ENCODE measurements at places on chromosomes 11 and 22.

GRCh38 chr11:118334745-118335144 lies 7.8 kb downstream of the CD3D start:
- no peak overlapping the region for H3K27ac ChIP-seq
- H3K36me3 ChIP-seq: no peaks in the 10 kb centered on the region
- H3K4me3 ChIP-seq: no peak overlapping the region
- H3K4me1 ChIP-seq: no peaks in the 10 kb centered on the region

- no peak overlapping the region for H3K4me3 ChIP-seq
- H3K36me3 ChIP-seq: no peaks in the 10 kb centered on the region
- H3K27me3 ChIP-seq: no peaks in the 10 kb centered on the region
- H3K4me1 ChIP-seq: no peaks in the 10 kb centered on the region
These were observed 1005.8 kb upstream of the CCDC90B start for GRCh38 chr11:84292006-84292405.

DNA sequence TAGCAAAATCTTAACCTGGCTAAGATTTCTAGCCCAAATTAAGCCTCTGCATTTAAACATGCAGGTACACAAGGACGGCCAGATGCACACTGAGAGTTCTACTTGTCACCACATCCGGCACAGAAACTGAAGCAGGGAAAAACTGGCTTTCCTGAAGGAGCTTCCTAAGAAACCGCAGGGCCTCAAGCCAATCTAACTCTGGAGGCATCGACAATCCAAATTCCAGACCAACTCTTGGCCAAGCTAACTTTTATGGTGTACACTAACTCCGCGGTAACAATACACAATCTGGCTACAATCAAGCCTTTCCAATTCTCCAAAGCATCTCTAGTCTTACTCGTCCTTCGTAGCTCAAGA lies 1.2 kb downstream of the MSANTD2 start:
- no peaks in the 10 kb centered on the region for H3K27me3 ChIP-seq
- no peaks in the 10 kb centered on the region for H3K36me3 ChIP-seq
- H3K27ac ChIP-seq: peak overlapping the region; percentile 99
- peak overlapping the region; percentile 91 for H3K4me3 ChIP-seq
- no peak for DNase-seq

DNA sequence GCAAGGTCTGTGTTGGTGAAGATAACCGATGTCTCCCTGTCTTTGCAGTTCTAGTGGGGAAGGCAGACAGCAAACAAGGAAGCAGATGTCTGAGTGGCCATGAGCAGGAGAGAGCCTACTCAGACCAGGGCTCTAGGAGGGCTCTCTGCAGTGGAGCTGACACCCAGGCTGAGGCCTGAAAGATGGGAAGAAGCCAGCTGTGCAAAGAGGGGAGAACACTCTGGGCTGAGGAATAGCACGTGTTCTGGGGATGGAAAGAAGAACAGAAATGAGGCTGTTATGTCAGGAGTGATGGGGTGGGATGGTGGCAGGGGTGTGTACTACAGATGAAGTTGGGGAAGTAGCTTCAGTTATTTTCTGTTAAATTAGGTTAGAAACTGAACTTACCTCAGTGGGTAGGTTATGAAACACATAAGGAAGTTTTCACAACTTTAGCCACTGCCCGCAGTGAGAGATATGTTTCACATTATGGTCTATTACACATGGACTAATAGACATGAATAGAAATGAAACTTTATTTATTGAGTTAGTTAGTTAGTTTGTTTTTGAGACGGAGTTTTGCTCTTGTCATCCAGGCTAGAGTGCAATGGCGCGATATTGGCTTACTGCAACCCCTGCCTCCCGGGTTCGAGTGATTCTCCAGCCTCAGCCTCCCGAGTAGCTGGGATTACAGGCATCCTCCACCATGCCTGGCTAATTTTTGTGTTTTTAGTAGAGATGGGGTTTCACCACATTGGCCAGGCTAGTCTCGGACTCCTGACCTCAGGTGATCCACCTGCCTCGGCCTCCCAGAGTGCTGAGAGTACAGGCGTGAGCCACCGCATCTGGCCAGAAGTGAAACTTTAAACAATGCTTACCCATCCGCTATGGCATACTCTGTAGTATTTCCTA lies 7.8 kb downstream of the DCPS start:
- DNase-seq: no peak
- H3K36me3 ChIP-seq: peaks cover 24% of the 10 kb centered on the region
- no peak overlapping the region for H3K27ac ChIP-seq
- H3K27me3 ChIP-seq: no peaks in the 10 kb centered on the region
- H3K4me1 ChIP-seq: peaks cover 8% of the 10 kb centered on the region

DNA sequence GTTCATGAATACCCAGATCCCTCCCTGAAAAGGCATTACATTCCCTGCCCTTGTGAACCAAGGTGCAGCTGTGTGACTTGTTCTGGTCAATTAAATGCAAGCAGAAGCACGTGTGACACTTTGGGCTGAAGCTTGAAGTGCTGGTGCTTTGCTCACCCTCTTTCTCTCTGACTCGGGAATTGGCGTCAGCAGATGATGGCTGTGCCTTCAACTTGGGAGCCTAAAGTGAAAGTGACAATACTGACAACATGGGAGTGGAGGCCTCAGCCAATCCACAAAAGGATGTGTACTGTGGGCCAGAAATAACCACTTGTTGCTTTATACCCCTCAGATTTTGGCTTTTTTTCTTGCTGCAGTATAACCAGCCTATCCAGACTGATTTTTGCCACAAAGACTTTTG lies 148.3 kb upstream of the THY1 start:
- H3K27me3 ChIP-seq: peaks cover 9% of the 10 kb centered on the region
- H3K4me3 ChIP-seq: no peak overlapping the region
- peak overlapping the region; percentile 32 for H3K27ac ChIP-seq
- DNase-seq: no peak

- H3K27me3 ChIP-seq: no peaks in the 10 kb centered on the region
- no peaks in the 10 kb centered on the region for H3K36me3 ChIP-seq
- no peak for DNase-seq
These were observed 40.9 kb downstream of the C11orf96 start for GRCh38 chr11:43983221-43983810.

- peaks cover 26% of the 10 kb centered on the region for H3K27me3 ChIP-seq
- no peak overlapping the region for H3K4me3 ChIP-seq
- H3K4me1 ChIP-seq: no peaks in the 10 kb centered on the region
- no peaks in the 10 kb centered on the region for H3K36me3 ChIP-seq
These were observed 440.4 kb upstream of the CADM1 start for GRCh38 chr11:115944596-115944995.

DNA sequence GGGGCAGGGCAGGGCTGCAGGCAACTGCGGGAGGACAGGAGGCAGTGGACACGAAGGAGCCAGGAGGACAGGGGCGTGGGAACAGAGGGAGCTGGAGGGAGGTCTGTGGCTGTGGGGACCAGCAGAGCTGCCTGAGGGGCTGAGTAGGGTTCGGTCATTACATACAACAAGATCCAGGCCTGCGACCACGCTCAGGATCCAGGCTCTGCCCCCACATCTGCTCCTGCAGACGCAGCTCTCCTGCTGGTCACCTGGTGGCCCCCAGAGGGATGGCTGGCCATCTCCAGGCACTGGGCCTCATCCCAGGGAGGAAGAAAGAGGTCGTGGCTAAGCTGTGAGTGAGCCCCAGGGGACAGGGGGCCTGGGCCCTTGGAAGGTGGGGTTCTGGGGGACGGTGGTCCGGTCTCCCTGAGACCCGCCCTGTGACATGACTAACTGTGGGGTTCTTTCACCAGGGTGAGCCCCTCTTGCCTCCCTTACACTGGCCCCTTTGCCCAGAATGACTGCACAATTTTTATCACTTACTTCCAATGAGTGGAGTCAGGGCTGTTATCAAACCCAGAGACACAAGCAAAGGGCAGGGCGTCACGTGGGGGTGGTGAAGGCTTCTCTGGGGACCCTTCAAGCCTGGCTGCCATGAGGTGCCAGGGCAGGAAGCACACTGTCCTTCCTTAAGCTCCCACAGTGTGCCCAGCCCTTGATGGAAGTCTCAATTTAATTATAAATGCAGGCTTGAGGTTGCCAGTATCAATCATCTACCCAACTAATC lies 6.7 kb upstream of the APOBEC3A start:
- DNase-seq: no peak
- peaks cover 36% of the 10 kb centered on the region for H3K27me3 ChIP-seq
- H3K4me3 ChIP-seq: no peak overlapping the region
- H3K36me3 ChIP-seq: no peaks in the 10 kb centered on the region
- no peak overlapping the region for H3K27ac ChIP-seq

GRCh38 chr11:3056296-3057068 lies 741 bp downstream of the CARS1 start:
- no peak for DNase-seq
- peaks cover 3% of the 10 kb centered on the region for H3K36me3 ChIP-seq
- H3K4me1 ChIP-seq: peaks cover 48% of the 10 kb centered on the region
- H3K27ac ChIP-seq: peak overlapping the region; percentile 89
- H3K4me3 ChIP-seq: peak overlapping the region; percentile 88
- H3K27me3 ChIP-seq: no peaks in the 10 kb centered on the region

Data from left ventricle myocardium inferior (tissue), 1 donor.